GM03348 (cell line): ENCODE measurements at places on chromosomes 6 and 20.

DNA sequence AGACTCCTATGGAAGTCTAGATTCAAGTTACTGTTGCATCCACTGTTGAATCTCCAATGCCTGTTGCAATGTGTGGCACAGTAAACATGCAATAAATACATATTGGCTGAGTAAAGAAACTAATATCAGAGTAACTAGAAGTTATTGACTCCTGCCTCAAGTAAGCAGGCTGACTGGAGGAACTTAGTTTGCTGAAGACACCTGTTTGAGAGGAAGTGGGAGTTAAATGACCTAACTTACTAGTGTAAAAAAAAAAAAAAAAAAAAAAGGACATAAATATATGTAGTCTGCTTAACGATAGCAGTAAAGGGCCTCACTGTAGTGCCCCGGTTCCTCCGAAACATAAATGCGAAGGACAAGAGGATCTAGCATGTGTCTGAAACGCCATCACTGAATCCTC, 249.8 kb upstream of the PRDM1 start:
- no peak for DNase-seq

DNA sequence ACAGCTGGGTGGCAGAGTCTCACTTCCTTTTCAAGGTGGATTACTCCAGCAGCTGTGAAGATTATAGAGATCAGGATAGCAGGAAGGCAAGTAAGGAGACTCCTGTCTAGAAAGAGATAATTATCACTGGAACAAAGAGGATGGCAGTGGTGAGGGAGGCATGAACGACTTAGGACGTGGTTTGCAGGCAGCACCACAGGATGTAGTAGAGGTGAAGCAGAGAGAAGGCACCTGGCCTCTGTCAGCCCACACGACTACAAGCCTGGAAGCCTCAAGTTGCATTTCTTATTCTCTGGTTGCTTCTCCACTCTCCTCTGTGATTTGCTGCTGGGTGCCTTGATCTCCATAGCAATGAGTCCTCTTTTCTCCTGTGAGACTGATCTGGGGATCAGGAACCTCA, 62.7 kb downstream of the TSHZ2 start:
- no peak for DNase-seq

DNA sequence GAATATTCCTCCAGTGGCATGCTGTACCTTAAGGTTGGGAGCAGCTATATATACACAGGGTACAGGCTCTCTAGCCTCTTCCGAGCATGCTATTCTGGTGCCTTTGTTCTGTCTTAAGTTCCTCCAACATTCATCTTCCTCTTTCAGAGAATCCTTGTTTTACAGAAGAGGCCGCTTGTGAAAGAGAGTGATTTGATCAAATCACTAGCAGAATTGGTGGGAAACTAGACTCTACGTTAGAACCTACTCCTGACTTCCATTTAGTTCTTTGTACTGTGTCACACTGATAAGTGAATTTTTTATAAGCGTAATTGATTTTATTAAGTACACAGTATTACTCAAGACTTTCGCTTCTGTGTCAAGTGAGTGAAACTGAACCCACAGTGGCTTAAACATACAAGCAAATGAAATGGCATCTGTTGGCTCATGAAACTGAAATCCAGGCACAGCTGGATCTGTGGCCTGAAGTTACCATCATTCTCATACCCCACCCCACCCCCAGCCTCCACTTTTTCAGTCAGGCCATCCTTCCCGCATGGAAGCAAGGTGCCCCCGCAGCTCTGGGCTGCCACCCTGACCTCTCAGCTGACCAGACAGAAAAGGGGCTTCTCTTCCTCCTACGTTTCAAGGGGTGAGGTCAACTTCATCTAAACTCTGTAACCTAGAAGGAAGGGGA, 102.3 kb downstream of the RPP40 start:
- no peak for DNase-seq

DNA sequence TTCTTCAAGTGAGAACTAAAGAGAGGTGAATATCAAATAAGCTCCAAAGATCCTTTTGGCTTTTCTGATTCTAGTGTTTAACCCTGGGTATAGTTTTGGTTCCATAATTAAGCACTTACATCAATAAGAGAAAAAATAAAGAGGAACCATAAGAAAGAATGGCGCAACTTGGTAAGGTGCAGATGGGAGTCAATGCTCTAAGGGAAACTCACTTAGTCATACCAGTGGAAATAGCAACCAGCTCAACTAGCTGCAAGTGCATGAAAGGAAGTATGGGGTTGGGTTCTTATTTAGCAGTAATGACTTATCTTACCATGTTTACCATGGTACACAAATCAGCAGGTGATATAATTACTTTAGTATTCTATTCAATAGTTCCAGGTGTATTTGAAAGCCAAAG, 296.5 kb upstream of the RUNX2 start:
- DNase-seq: no peak

DNA sequence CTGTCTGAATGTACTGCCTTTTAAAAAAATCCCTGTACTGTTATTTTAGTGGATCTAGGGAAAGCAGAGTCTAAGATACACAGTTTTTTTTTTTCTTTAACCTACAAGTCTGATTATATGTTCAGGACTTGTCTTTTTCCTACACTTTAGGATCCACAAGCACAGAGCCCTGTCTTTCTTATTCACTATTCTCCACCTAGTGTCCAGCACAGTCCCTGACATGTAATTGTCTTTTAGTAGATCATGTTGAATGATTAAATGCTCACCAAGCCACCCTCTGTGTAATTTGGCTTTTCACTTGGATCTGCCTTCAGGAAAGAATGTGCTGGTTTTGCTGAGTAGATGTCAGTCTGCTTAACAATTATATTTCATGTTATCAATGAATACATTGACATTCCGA, 35.8 kb upstream of the YWHAB start:
- DNase-seq: no peak

- no peak for DNase-seq
These were observed 328.7 kb downstream of the UTRN start for GRCh38 chr6:144613859-144614258.

GRCh38 chr20:32069711-32070110, 17.7 kb downstream of the HCK start:
- no peak for DNase-seq

- DNase-seq: no peak
These were observed 4.2 kb downstream of the BTNL2 start for GRCh38 chr6:32402812-32403211.

GRCh38 chr6:170159022-170159965, 131.6 kb downstream of the DLL1 start:
- DNase-seq: no peak

GRCh38 chr6:149964308-149965193, 808 bp downstream of the ULBP1 start:
- DNase-seq: peak; percentile 61

GRCh38 chr20:48945840-48946514, 24.5 kb downstream of the ARFGEF2 start:
- no peak for DNase-seq

GRCh38 chr6:104409913-104410312, 449.8 kb downstream of the HACE1 start:
- no peak for DNase-seq

DNA sequence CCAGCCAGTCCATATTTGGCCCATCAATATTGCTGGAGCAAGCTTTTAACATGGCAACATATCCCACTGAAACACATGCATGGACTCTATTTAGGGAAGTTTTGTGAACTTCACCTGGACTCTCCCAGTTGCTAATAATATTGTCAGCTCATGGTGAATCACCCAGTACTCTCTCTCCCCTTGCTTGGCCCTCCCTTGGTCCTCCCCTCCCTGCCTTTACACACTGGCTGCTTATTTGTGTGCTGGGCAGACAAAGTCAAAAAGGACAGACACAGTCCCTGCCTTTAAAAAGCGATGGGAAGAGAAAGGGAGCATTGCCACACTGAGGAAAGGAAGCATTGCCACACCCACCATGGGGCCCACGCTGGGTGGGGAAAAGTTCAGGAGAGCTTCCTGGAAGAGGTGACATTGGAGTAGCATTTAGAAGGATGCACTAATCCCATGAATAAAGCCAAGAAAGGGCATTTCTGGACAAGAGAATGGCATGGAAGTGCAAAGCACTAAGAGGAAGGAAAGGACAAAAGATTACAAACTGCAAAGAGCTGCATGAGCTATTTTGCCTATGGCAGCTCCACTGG, 143.4 kb upstream of the EXOC2 start:
- DNase-seq: no peak

GRCh38 chr20:50415516-50416268, 94.5 kb upstream of the PTPN1 start:
- DNase-seq: peak; percentile 91

DNA sequence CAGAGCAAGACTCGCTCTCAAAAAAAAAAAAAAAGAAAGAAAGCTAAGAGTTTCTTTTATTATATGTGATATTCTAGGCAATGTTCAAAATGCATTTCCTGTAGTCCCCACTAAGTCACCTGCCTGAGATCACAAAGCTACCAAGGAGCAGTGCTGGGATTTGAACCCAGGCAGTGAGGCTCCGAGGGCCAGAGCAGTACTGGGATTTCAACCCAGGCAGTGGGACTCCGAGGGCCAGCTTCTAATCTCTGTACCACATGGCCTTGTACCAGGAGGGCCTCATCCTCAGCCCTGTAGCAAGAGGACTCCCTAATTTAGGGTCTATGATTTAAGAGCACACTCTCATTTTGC, 39.7 kb downstream of the ZMYND8 start:
- DNase-seq: no peak

- DNase-seq: no peak
These were observed 170.2 kb downstream of the SLC24A3 start for GRCh38 chr20:19382386-19383340.

GRCh38 chr6:120202878-120203277, 853.3 kb upstream of the MAN1A1 start:
- no peak for DNase-seq

- no peak for DNase-seq
These were observed 13.3 kb upstream of the ITPR3 start for GRCh38 chr6:33607784-33608161.

DNA sequence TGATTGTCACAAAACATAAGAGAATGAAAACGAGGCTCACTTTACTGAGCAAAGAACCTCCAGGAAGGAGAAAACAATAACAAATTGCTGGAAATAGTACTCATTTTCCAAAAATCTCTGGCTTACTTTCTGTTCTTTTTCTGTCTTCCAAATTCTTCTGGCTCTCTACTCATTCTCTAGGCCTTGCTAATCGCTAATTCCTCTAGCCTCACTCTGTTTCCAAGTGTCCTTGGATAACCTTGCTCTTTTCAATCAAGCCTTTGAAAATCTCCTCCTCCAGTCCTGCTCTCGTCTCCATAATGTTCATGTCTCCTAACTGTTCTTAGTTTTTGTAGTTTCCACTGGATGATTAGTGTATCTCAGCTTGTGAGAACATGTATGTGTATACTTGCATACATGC, 96.2 kb upstream of the MAP7 start:
- DNase-seq: peak; percentile 27

GRCh38 chr6:90184334-90185298, 112.0 kb downstream of the BACH2 start:
- no peak for DNase-seq

- no peak for DNase-seq
These were observed 293.1 kb downstream of the CDH4 start for GRCh38 chr20:61544910-61545889.

DNA sequence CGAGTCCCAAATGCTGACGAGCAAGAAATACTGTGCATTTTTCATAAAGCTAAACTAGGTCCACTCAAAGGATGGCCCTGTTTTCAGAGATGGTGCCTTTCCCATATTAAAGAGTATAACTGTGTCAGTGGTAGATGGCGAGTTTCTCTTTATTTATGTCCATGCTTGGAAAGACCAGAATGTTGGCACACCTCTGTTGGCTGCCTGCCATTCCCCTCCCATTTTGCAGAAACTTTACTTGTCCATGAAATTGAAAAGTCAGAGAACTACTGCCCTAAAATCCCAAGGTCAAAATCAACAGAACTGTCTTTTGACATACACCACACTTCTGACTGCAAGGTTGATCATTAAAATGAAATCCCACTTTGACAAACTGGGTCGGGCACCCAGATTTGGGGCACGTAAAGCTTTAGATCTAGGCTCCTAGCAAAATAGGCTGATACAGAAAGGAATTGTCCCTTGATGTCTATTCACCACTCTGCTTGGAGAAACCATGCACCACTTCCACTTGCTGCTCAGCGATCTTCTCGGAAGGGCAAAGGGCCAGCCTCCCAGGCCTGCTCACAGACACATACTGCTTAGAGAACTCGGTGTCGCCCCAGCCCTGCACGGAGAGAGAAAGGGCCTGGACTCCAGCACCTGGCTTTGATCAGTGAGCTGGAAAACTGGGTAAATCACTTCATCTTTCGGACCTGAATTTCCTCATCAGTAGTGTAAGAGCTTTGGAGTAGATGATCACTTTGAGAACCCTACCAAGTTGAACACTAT, 130.0 kb downstream of the AGPAT4 start:
- no peak for DNase-seq

DNA sequence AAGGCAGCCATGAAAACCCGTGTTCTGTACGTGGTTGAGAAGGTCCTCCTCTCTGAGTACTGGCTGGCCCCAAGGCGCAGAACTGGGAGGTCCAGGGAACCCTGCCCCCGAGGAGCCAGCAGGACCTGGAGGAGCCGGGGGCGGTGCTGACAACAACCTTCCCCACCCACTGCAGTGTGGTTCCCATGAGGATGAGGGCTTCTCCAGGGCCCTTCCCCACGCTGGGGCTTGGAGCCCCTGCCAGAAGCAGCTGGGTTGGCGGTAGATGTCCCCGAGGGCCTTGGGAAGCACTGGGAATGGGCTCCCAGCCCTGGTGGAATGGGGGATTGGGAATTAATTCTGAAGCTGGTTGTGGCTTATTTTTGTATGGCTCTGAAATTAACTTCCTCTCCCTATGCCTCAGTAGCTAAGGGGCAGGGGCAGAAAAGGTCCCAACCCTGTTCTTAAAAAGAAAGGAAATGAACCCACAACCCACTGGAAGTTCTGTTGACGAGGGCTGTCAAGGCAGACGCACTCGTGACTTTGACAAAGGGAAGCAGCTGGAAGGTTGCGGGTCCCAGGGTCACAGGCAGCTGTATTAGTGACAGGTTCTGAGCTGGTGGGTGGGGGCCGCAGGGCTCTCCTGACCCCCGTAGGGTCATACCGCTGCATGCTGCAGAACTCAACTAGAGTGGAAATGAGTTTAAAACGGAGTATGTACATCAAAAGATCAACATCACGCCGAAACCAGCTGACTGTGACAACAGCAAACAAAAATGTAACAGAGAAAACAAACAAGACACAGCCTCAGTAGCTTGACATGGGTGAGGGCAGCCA, 13.9 kb upstream of the HELZ2 start:
- DNase-seq: no peak

- DNase-seq: no peak
These were observed 7.5 kb downstream of the TRAF3IP2 start for GRCh38 chr6:111598181-111598580.

DNA sequence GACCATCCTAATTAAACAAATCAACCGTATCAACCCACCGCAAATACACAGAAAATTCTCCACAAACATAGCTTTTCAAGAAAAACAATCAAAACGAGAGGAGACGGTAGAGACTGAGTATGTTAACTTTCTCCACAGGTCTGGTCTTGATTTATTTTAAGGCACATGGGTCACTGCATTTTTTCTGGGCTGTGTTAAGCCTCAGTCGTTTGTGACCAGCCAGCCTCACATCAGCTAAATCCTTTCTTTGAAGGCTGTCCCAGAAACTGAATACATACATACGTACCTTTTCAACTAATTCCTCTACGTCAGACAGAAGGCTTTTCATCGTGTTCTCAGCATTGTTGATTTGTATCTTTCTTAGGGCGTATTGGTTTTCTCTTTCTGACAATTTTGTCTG, 69.4 kb downstream of the LAMA4 start:
- no peak for DNase-seq
